ENCODE measurements at places on chromosomes 1 and 21.

DNA sequence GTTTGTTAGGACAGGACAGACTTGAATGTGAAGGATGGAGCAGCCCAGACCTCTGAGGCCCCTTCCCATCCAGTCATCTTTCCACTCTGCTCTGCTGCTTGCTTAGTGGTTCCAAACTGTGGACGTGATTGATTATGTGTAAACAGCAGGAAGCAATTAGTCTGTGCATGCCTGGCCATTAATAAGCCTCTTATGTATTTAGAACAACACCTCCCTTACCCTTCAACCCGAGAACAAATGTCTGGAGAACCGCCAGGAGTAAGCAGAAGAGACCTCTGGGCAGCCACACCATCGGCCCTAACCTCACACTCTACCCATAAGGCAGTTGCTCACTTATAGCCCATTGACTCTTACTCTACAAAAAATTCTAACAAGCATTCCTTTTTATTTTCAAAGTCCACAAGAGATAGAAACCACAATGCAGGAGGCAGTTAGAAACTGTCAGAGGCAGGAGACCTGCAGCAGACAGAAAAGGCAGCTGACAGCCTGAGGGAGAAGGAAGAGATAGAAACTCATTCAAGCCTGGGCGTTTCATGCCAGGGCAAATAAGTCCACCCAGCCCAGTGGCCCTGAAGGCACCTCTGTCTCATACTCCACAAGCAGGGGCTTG lies 5.8 kb upstream of the EPHA8 start:
- DNase-seq: no peak

DNA sequence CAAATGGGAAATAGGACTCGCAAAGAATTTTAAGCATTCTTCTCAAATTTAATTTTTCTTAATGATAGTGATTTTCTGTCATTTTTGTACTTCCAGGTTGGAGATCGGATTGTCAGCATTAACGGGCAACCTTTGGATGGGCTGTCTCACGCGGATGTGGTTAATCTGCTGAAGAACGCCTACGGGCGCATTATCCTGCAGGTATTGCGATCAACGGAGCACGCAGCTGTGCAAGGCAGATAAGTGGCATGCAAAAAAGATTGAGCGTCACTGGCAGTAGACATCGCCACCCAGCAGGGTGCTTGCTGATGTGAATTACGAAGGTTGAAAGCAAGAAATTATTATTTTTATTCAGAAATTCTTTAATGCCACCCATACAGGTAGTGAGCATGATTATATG lies 65.9 kb upstream of the L1TD1 start:
- DNase-seq: no peak

DNA sequence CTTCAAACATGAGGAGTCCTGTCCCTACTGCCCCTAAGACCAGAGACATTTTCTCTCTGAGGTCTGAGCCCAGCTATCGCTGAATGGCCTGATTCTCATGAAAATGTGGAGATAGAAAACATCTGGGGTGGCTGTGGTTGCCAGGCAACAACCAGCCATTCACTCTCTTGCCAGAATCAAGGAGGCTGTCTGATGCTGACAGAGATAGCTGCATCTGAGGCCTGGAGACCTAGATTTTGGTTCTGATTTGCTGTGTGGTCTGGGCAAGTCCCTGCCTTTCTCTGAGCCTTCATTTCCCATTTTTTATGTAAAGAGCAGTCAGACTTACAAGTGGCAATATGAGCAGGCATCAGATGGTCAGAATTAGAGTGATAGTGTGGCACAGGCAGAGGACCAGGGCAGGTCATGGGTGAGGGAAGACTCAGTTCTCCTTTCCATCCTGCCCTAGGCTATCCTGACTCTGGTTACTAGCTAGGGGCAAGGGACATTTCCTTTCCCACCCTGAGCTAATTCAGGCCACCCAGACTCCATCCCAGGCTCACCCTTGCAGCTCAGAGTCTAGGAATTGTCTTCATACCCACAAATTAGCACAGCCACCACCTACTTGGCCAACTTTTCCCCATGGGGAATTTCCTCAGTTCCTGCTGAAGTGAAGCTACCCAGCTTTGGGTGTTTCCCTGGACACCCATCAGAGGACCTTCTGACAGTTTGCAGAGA lies 20.0 kb upstream of the RNF19B start:
- no peak for DNase-seq

GRCh38 chr1:204846546-204846945 lies 24.1 kb upstream of the NFASC start:
- DNase-seq: no peak

DNA sequence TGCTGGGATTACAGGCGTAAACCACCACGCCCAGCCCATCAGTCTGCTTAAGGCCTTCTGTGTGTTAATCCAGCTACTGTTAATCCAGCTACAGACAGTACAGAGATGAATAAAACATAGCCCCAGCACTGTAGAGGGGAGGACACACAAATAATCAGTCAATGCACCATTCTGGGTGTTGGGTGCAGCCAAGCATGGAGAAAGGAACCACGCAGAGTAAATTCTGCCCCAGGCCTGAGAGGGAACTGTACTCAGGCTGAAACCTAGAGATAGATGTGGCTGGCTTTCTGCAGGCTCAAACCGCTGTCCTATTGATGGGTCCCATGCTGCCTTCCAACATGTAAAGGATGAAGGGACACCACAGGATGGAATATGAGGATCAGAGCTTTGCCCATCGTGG lies 136.8 kb upstream of the IGSF21 start:
- no peak for DNase-seq

DNA sequence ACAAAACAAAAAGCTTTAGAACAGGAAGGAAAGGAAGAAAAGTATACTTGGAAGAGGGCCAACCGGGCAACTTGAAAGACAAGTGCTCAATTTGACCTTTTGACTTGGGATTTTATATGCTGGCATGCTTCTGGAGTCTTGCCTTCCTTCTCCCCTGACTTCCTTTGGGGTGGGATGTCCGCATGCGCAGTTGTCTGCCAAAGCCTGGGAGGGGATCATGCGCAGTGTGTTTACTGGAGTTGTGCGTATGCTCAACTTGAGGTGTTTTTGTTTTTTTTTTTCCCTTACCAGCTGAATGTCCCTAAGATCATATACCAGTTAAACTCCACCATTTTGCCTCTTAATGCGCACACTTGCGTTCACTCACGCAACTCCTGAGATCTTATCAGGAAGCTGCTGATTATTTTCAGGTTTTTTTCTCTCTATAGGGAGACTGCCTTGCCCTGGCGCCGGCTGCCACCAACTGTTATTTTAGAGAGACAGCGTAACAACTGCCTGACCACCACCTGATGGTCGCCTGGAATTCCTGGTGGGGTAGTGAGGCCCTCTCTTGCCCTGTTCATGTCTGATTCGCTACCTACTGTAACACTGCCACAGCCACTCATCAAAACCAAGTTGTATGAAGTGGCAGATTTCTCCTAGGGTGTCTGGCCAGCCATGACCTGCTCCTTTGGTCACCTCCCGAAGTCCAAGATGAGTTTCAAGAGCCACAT lies 138.7 kb upstream of the ZNF644 start:
- no peak for DNase-seq

- DNase-seq: no peak
These were observed 44.4 kb downstream of the STPG1 start for GRCh38 chr1:24369199-24369598.

DNA sequence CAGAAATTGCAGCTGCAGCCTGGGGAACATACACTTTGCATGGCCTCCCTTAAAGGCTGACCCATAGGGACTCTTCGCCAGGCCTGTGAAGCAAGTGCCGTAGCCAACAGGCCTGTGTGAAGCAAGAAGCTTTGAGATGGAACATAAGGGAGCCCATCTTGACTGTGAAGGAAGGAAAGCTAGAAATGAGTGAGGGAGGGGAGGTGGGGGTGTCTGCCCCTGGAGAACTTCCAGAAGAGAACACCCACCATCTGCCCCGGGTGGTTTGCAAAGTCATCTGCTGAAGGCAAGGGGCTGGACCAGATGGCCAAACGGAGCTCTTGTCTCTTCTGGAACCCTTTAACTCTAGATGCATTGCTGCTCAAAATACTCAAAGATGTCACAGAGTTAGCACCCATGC lies 103.3 kb upstream of the GRIK3 start:
- DNase-seq: no peak

DNA sequence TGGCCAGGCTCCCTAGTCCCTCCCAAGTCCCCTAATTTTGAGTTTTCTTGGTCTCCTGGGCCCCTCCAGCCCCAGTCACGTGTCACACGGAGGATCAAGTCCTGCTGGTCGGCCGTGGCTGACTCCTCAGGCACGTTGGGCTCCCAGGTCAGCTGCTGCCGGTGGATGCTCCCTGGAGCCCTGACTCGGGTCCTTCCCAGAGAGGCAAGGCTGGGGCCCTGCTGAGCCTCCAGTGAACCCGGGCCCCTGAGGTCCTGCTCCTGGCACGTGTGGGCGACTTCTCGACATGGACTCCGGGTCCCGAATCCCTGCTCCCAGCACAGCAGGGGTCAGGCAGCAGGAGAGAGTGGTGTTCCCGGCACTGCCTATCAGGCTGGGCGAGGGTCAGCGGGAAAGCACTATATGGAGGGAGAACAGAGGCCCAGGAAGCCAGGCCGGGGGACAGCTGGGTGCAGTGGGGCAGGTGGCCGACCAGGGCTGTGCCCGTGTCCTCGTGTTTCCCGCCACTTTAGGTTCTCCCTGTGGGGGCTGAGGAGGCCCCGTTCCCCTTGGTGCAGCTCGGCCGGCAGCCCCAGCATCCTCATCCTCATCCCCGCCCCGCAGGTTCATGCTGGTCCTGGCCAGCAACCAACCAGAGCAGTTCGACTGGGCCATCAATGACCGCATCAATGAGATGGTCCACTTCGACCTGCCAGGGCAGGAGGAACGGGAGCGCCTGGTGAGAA lies 13.2 kb downstream of the TMEM240 start:
- DNase-seq: no peak

DNA sequence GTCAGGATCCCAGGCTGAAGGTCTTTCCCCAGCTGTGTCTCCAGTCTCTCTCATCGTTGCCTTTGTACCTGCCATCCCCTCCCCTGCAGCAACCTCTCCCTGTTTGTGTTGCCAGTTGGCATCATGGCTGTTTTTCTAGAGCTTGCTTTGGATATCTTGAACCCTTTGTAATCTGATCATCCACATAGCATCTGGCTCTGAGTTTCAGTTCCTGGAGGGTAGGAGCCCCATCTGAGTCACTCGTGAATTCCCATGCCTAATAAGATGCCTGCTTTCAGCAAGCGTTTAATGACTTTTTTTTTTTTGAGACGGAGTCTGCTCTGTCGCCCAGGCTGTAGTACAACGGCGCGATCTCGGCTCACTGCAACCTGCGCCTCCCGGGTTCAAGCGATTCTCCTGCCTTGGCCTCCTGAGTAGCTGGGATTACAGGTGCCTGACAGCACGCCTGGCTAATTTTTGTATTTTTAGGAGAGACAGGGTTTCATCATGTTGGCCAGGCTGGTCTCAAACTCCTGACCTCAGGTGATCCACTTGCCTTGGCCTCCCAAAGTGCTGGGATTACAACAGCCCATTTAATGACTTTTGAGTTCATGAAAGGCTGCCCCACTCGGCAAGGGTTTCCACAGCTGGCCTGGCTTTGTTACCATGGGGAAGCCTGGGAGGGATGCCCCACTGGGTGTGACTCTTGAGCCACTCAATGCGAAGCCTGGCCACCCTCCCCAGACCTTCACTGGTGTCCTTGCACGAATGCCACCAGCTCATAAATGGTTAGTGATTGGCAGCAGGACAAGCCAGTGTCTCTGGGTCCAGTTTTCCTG lies 11.9 kb downstream of the ALPL start:
- no peak for DNase-seq

GRCh38 chr21:25539606-25540005 lies 67.7 kb downstream of the MRPL39 start:
- no peak for DNase-seq

GRCh38 chr1:164796916-164797315 lies 237.9 kb downstream of the PBX1 start:
- DNase-seq: no peak

GRCh38 chr1:115952547-115952946 lies 23.8 kb upstream of the SLC22A15 start:
- DNase-seq: no peak

DNA sequence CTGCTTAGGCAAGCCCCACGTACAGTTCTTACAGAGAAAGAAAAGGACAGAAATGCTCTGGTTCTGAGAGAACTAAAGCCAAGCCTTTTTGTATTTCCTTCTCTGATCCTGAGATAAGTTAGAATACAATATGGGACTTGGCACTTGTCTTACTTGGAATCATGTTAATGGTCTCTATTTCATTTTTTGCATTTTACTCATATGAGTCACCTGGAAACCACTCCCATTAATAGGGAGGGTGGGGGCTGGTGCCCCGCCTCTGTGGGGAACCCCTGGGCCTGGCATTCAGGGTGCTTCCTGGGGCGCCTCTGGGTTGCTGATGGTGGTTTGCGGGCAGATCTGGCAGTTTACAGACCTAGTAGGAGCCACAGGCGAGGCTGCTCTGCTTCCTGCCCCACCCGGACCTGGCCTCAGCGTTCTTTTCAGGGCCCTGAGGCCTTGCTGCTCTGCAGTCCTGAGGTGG lies 26.7 kb downstream of the TSPAN2 start:
- DNase-seq: peak; percentile 68

GRCh38 chr1:7447736-7448135 lies 323.4 kb upstream of the VAMP3 start:
- no peak for DNase-seq

GRCh38 chr1:116067566-116067890 lies 43.7 kb upstream of the MAB21L3 start:
- no peak for DNase-seq

- no peak for DNase-seq
These were observed 20.7 kb downstream of the LHX9 start for GRCh38 chr1:197937892-197938291.

DNA sequence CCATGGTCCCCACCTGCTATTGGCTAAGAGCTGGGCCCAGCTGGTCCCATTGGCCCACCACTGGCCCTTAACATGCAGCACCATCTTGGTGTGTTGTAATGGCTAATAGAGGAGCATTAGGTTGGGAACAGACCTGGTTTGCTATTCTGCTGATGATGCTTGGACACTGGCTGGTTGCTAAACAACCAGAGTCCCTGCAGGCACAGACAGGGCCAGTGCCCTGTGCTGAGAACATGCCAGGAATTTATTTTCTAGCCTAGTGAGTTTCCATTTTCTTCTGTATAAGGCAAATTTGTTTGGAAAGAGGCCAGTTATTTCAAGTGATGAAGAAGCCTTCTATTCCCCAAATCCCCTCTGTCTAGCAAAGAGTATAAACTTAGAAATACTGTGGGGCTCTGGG lies 42.9 kb upstream of the TDRD10 start:
- no peak for DNase-seq

DNA sequence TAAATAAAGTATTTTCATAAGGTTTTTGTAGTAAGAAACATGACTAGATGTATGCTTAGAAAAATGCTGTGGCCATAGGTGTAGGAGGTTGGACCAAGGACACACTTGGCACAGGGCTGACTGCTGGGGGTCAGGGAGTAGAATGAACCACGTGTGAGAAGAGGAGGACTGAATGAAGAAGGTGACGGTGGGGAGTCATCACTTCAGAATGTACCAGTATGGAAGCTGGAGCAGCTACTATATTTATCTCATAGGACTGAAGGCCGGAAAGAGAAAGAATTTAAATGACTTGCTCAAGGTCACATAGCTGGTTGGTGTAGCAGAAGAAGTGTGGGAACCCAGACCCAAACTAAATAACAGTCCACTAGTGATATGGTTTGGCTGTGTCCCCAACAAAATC lies 79.8 kb upstream of the HAO2 start:
- no peak for DNase-seq

All from stimulated activated CD4-positive, alpha-beta T cell treated with anti-CD3 and anti-CD28 coated beads, Interleukin-1b, Interleukin-23, amount 100 ng/mL, for 24 hours (primary cell).